ENCODE measurements at places on chromosomes 12 and 14.

DNA sequence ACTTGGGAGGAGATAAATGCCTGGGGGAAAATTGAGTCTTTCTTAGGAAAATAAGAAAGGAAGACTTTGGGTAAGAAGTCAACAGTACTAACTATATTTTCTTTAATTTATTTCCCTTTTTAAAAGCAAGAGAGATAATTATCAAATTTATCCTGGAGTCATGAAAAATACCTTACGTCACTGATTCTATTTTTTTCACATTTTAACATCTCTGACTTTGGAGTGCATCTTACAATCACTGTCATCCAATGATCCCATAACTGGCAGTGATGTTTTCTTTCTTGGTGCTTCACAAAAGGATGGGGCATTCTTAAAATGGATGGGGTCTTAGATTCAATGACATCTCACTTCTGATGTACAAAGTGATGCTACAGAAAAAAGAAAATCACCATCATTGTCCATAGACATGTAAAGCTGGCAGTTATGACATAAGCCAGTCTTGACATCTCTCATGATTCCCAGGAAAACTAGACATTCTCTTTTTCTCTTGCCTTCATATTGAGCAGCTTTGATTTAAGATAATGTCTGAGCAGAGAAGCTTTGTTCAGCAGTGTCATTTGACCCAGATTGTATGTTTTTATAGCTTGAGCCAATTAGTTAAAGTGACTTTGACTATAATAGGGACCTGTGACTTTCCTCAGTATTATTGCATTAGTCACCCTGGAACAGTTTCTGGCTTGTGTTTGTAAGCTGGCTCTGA lies 236.2 kb downstream of the EGLN3 start:
- DNase-seq = no peak

DNA sequence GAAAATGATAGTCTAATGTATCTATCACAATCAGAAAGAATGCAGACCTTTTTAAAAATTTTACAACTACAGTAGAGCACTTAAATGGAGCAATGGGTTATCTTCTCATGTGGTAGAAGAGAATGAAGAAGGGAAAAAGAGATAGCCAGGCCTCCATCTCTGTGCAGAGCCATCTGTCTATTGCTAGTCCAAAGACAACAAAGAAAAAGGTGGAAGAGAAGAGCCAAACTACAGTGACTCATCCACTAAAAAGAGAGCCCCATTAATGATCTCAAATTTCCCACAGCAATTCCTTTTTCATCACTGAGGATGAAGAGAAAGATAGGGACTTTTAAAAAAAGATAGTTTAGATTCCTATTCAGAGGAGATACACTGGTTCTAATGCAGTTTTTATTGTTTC lies 232.9 kb downstream of the ATXN7L3B start:
- DNase-seq = no peak

GRCh38 chr12:34345801-34346200 lies 323.5 kb downstream of the ALG10 start:
- no peak for DNase-seq

GRCh38 chr14:58862416-58863160 lies 224.8 kb downstream of the DACT1 start:
- DNase-seq = no peak

DNA sequence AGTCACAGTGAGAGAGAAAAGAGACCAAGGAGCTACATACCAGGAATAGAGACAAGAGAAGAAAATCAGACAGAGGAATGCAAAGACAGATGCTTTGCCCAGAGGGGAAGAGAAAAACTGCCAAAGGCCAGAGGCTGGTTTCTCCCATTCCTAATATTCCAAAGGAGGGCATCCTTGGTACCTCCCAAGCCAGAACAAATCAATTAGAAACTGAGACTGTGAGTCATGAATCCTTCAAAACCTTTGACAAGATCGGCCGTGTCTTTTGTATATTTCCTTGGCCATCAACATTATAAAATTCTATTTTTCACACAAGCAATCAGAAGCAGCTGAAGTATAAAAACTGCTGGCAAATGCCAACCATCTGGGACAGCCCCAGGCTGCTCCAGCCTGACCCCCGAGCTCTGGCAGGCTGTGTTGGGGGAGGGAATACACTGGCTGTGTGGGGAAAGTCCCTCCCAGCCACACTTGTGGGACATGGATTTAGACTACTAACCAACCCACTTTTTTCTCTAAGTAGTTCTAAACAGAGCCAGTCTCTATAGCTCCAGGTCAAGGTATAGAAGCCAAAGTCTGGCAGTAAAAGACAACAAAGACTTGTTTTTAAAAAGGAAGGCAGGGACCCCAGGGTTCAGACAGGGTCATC lies 13.7 kb downstream of the POMT2 start:
- no peak for DNase-seq

GRCh38 chr12:103441437-103442181 lies 54.2 kb downstream of the C12orf42 start:
- no peak for DNase-seq

DNA sequence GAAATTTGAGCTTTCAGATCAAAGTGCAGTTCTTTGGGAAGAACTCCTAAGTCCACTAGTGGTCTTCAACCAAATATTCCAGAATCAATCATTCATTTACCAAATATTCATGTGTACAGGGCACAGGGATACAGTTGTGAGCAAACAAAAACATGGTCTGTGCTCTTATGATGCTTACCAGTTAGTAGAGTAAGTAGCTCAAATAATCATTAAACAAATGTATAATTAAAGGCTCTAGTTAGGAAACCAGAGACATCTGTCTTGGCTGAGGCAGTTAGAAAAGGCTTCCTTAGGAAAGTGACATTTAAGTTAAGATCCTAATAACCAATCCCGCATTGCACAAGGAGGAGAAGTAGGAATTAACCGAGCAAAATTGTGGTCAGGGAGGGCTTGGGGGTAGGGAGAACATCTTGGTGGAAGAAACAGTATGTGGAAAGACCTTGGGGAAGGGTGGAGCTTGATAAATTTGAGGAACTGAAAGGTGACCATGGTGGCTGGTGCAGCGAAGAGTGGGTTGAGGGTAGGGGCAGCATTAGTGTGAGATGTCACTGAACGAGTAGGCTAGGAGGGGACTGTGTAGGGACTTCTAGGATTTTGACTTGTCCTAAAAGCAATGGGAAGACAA lies 40.0 kb downstream of the PEBP1 start:
- no peak for DNase-seq

DNA sequence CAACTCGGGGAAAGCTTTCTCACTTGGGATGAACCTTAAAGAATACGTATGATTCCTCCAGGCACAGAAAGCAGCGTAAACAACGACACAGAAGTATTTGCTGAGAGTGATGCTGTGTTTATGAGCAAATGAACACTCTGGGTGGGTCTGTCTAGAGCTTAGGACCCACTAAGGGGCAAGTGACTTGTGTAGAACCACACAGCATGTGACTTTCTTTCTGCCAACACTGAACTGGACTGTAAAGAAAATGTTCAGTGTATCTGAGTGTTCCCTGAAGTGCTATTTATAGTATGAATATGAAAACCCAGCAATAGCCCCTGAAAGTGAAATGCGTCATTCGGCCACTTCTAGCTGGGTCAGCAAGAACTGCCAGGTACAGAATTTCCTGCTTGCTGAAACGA lies 78.5 kb downstream of the ST8SIA1 start:
- DNase-seq = no peak

- no peak for DNase-seq
These were observed 126.0 kb upstream of the FKBP4 start for GRCh38 chr12:2668816-2669215.

GRCh38 chr14:102140750-102141145 lies 1.1 kb downstream of the WDR20 start:
- DNase-seq = no peak

GRCh38 chr12:106074361-106074705 lies 64.4 kb downstream of the NUAK1 start:
- no peak for DNase-seq

- no peak for DNase-seq
These were observed 4.6 kb downstream of the MYF5 start for GRCh38 chr12:80721326-80721725.

GRCh38 chr14:30803185-30803584 lies 71.2 kb upstream of the COCH start:
- DNase-seq = no peak

GRCh38 chr12:95790033-95790916 lies at the start of gene NTN4:
NTN4 (minus strand) TSS chr12:95790764; CDS start chr12:95790309, 455 bp downstream.
- peak; percentile 20 for DNase-seq

- DNase-seq = peak; percentile 47
These were observed 767 bp upstream of the TCP11L2 start for GRCh38 chr12:106301611-106302321.

DNA sequence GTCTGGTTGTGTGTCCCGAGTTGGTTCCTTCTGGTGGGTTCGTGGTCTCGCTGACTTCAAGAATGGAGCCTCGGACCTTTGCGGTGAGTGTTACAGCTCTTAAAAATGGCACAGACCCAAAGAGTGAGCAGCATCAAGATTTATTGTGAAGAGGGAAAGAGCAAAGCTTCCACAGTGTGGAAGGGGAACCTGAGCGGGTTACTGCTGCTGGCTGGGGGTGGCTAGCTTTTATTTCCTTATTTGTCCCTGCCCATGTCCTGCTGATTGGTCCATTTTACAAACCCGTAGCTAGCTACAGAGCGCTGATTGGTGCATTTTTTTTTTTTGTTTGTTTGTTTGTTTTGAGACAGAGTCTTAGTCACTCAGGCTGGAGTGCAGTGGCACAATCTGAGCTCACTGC lies 29.3 kb downstream of the FGF6 start:
- no peak for DNase-seq

DNA sequence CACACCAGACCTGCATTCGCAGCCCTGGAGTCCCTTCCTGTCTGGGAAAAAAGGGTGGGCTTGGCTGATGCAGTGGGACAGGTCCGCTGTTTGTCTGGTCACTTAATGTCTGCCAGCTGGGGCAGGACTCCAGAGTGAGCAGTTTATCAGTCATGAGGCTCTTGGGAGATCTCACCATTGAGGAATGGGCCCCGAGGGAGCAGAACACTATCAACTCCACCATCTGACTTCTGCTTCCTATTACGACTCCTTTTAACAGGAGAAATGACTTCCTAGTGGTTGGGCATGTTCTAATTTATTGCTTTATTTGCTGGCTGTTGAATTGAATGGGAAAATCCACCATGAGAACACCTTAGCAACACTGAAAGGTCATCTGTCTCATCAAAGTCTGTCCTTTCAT lies 182.5 kb upstream of the RASSF8 start:
- no peak for DNase-seq

DNA sequence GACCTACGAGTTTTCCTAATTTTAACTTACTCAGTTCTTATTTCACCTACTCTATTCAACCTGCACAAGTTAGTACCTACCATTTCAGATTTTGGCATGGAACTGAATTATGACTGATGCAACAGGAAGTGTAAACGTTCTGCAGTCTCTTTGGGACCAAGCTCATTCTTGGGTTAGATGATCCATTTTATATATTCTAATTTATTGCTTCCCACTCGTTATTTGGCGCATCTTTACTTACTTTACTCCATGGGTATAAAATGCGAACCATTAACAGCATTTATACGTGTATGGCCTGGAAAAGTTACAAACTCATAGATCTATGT lies 1.0 kb upstream of the EML1 start:
- no peak for DNase-seq

- DNase-seq = no peak
These were observed 42.5 kb downstream of the TPH2 start for GRCh38 chr12:71981149-71981548.

DNA sequence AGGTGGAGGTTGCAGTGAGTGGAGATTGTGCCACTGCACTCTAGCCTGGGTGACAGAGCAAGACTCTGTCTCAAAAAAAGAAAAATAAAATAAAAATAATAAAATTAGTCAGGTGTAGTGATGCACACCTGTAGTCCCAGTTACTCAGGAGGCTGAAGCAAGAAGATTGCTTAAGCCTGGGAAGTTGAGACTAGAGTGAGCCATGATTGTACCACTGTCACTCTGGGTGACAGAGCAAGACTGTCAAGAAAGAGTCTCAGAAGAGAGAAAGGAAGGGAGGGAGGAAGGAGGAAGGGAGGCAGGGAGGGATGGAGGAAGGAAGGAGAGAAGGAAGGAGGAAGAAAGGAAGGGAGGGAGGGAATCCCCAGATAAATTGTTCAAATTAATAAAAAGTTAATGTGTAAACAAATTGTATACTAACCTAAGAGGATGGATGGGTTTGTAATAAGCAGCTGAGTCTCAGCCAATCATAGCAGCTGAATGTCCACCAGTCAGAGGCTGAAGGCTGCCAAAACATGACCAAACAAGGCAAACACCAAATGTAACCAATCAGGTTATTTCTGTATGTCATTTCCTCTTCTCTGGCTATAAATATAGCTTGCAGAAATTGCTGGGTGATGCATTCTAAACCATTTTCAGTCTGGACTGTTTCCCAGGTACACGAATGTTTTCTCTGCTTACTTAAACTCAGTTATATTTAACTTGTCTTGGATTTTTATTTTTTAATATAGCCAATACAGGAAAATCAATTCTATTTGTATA lies 6.1 kb upstream of the CDCA4 start:
- no peak for DNase-seq

DNA sequence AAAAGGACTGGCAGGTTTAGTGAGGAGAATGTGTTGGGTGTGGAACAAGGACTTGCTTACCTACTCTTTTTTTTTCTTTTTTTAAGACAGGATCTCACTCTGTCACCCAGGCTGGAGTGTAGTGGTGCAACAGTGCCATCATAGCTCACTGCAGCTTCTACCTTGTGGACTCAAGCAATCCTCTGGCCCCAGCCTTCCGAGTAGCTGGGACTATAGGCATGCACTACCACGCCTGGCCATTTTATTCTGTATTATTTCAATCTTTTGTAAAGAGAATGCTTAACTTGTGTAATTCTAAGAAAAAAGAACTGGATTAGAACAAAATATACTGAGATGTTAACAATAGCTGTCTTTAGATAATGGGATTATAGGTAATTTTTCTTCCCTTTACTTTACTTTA lies 1.9 kb upstream of the VRTN start:
- DNase-seq = no peak

GRCh38 chr12:80493466-80493865 lies 49.4 kb downstream of the PTPRQ start:
- no peak for DNase-seq

DNA sequence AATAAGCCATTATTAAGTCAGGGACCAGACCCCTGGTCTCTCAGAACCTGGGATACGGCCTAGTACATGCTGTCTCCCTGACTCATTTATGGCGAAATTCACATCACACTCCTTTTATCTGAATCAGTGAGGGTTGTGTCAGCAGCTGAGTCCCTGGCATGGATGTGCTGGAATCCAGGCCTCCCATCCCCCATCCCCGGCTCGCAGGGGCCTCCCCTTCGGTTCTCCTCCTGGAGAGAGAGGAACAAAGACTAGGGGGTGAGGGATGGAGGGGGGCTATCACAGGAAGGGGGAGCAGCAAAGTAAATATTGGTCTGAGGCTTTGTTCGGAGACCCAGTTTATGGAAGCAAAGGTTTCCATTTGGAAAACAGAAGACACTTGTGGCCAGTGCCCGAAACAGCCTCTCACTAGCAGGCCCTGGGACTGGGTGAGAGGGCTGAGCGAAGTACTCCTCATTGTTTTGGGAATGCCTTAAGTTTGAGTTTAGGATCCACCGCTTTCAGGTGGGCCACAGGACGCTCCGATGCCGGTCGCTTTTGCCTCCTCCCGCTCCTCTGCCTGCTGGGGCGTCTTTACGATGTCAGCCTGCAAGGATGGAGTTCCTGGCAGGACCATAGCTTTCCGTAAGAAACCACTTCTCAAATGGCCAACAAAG lies 145.0 kb downstream of the PRKCH start:
- no peak for DNase-seq

GRCh38 chr14:96592591-96593386 lies 90.6 kb downstream of the PAPOLA start:
- peak; percentile 66 for DNase-seq

Data from activated CD8-positive, alpha-beta memory T cell treated with anti-CD3 and anti-CD28 coated beads, Interleukin-2, amount 50 U/mL, for 4 hours (primary cell).